ENCODE measurements at places on chromosomes 2 and 18. TPM values are rescaled to one million over a fixed set of nuclear protein-coding genes. Genes with fewer than 3 reads are reported as not detected.

DNA sequence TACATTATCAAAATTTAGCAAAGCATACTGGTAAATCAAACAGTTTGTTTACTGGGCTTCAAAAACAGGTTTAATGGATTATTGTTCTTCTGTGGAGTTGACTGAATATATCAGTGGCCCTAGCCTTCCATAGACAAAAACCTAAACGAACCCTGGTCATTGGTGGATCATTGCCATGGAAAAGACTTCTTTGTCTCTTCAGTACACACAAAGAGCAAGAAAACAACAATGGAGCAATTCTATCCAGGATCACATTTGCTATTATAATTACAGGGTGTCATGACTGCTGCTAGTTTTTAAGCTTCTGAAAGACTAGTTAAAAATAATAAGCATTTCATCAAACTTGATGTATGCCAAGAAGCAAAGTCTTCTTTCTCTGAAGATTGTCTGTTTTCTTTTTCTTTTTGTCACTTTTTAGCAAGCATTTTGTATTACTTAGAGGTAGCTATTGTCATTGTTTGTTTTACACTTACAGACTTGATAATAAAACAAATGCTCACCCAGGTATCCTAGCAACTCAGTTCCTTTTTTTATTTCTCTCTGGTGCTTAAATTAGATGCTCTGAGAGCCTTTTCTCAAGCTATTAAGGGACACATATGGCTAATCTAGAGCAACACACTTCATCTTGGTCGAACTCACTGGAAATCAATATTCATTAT, 1228.7 kb upstream of the DDX18 start:
- no peaks in the 10 kb centered on the region for H3K36me3 ChIP-seq
- no peaks in the 10 kb centered on the region for H3K27me3 ChIP-seq
- H3K27ac ChIP-seq = no peak overlapping the region
- no peak for DNase-seq
- H3K4me1 ChIP-seq = no peaks in the 10 kb centered on the region

GRCh38 chr2:8508766-8509165, 173.1 kb upstream of the ID2 start:
- H3K27ac ChIP-seq = no peak overlapping the region
- no peak overlapping the region for H3K4me3 ChIP-seq
- H3K27me3 ChIP-seq = no peaks in the 10 kb centered on the region
- DNase-seq = peak; percentile 29

DNA sequence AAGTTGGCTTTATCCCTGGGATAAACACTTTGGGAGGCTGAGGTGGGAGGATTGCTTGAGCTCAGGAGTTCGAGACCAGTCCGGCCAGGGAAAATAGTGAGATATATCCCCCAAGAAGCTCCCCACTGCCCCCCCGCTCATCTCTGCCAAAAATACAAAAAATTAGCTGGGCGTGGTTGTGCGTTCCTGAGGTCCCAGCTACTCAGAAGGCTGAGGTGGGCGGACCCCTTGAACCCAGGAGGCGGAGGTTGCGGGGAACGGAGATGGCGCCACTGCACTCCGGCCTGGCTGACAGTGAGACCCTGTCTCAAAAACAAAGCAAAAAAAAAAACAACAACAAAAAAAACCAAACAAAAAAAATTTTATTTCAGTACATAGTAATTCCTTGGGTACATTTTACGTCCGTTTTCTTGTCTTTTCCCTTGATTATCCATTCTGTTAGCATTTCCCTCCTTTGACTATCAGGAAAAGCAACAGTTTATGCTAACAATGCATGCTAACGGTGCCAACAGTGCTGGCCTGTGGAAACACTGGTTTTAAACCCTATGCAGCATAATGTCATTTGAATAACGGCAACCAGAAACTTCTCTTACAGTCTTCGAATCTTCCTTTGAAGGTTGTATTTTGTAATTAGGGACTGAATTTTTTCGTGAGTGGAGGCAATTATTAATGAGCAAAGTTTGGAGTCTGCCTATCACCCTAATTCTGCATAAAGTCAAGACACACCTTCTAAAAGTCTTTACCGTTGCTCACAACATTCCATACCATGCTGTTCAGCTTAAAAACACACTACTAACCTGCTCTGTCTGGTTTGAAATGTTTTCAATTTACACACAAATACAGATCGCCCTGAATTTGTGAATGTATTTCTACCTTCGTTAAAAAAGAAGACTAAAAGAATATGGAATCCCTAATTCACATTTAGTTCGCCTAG, 721 bp upstream of the MIB1 start:
- H3K27me3 ChIP-seq = no peaks in the 10 kb centered on the region
- H3K27ac ChIP-seq = peak overlapping the region; percentile 93
- DNase-seq = no peak
- peaks cover 14% of the 10 kb centered on the region for H3K4me1 ChIP-seq

DNA sequence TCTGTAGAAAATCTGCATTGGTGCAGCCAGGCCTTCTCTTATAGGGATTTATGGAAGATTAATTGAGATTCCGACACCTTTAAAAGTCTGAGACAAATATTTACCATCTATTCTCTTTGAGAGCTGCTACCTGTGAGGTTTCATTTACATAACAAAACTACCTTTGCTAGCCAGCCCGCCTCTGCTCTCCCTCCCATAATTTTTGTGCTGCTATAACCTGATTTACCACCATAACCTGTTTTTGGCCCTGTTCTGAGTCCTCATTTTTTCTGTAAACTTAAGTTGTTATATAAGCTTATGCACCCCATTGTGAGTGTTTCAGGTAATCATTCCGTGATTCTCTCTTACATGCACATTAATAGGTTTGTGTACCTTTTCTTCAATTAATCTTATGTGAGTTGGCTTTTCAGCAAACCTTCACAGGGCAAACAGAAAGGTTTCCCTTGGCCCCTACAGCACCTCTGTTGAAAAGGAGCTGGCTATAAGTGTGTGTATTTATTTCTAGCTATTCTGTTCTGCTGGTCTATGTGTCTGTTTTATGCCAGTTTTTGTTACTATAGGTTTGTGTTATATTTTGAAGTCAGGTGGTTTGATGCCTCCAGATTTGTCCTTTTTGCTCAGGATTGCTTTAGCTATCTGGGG, 114.9 kb upstream of the XIRP2 start:
- no peak overlapping the region for H3K27ac ChIP-seq
- H3K4me1 ChIP-seq = no peaks in the 10 kb centered on the region
- no peaks in the 10 kb centered on the region for H3K27me3 ChIP-seq
- H3K36me3 ChIP-seq = no peaks in the 10 kb centered on the region

GRCh38 chr18:3449512-3450011, 410 bp upstream of the TGIF1 start:
- peak overlapping the region; percentile 99 for H3K27ac ChIP-seq
- peak overlapping the region; percentile 79 for H3K4me3 ChIP-seq
- no peaks in the 10 kb centered on the region for H3K27me3 ChIP-seq

- no peak for DNase-seq
Measured at GRCh38 chr2:53854678-53855077, 5.1 kb downstream of the GPR75 start.

Gene NYAP2
- total RNA-seq = 0.93 TPM

DNA sequence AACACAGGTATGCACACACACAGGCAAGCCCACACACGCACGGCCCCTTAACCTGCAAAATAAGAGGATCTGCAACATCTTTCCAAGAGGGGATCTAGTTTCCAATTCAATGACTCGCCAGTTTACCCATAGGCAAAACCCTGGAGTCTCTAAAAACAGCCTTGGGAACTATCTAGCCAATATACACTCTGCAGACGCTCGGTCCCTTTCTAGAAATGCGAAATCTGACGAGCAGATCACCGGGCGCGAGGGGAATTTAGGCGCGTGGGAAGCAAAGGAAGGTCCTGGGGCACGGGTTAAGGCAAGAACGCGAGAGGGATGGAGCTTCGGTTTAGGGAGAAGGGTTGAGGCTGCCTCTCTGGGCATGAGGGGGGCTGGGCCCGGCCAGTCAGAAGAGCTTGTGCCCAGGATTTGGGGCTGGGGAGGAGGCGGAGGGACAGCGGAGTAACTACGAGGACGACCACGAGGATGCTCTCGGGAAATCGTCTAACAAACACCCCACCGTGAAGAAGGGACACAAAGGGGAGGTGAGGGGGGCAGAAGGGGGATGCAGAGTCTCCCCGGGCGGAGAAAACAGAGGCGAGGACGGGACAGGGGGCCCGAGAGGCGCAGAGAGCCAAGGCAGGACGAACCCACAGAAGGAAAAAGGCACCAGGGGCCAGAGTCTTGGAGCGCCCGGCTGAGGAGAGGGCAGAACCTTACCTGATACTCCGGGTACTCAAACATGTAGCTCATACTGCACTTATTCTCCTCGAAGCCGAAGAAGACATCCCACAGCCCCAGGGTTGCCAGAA, 542 bp downstream of the PGAP1 start:
- H3K4me1 ChIP-seq = no peaks in the 10 kb centered on the region
- no peaks in the 10 kb centered on the region for H3K36me3 ChIP-seq
- no peaks in the 10 kb centered on the region for H3K27me3 ChIP-seq
- H3K27ac ChIP-seq = peak overlapping the region; percentile 82

GRCh38 chr2:70558195-70558808, 4.7 kb upstream of the TGFA start:
- no peaks in the 10 kb centered on the region for H3K36me3 ChIP-seq
- DNase-seq = no peak
- H3K4me1 ChIP-seq = peaks cover 8% of the 10 kb centered on the region
- H3K27ac ChIP-seq = no peak overlapping the region

Gene SKOR2
- not detected for total RNA-seq

Data from upper lobe of right lung (tissue), 1 donor.